ENCODE measurements at places on chromosomes 1 and 21.

DNA sequence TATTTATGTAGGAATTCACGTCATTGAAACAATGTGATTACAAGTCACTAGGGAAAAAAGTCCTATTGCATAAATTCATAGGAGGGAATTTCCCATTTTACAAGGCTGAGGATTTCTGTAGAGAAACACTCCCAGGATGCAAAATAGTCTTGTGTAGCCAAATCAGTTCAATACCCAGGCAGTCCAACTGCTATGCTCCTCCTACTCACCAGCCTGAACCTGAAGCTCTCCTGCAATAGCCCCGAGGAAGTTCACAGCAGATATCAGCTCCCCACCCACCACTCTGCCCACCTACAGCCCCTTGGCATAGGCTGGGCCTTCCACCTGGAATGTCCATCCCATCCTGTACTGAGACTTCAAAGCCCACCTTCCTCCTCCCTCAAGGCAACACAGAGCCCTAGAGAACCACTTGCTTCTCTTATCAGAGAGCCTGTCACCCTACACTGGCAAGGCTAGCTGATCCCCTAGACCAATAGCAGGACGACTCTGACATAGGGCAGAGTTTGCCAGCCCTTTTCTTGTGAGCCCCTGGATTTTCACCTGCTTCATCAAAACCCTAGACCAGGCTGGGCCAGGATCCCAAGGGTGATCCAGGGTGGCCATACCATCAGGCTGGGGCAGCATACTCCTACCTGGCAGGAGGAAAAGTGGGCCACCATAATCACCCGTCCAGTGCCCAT lies 1.5 kb downstream of the LSS start:
- DNase-seq, result peak; percentile 39

DNA sequence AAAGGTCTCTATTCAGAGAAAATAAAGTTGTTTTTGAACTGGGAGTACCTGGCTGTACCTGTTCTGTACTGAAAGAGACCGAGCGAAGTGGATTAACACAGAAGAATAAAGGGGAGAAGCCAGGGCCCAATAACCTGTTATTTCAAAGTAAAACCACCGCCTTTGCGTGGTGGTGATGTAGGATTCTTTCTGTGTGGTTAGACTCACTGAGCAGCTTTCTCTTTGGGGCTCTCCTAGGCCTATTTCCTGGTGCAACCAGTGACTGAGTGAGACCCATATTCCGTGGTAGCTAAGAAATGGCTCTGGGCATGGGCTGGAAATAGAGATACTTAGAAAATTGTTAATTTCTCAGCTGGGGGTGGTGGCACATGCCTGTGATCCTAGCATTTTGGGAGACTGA lies 99.9 kb downstream of the XCL2 start:
- no peak for DNase-seq

GRCh38 chr1:82995951-82996350 lies 1003.0 kb downstream of the TTLL7 start:
- no peak for DNase-seq

GRCh38 chr1:24004132-24004531 lies 24.0 kb upstream of the SRSF10 start:
- no peak for DNase-seq

DNA sequence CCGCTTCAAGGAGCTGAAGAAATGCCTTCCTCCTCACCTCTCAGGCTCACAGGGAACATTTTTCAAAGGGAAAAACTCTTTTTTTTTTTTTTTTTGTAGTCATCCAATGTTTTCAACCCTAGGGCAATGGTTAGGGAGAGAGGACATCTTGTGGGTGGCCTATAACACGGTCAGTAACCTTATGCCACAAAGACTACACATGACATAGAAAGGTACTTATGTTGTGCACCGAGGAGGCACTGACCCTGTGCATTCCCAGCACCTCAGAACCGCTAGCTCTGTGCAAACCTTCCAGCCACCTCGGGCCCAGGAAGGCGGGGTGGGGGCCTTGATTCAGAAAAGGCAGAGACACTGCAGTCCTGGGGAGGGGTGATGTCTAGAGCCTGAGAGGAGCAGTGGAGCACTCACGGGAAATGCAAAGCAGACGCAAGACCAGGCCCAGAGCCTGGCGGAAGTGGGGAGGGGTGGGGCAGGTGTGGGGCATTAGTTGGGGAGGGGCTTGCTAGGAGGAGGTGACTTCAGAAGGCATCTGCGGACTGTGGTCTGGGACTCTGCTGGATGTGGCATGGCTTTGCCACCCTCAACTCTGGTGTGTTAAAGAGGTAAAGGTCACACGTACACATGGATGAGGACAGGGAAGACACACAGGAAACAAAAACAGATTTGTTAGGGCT lies 68.6 kb downstream of the MDM4 start:
- DNase-seq, result peak; percentile 36

- peak; percentile 60 for DNase-seq
Observed at GRCh38 chr1:203289281-203289981, 15.9 kb upstream of the BTG2 start.

- no peak for DNase-seq
Observed at GRCh38 chr1:59015708-59016107, 231.9 kb upstream of the JUN start.

- DNase-seq, result peak; percentile 56
Observed at GRCh38 chr1:110011527-110012041, 22.8 kb upstream of the STRIP1 start.

DNA sequence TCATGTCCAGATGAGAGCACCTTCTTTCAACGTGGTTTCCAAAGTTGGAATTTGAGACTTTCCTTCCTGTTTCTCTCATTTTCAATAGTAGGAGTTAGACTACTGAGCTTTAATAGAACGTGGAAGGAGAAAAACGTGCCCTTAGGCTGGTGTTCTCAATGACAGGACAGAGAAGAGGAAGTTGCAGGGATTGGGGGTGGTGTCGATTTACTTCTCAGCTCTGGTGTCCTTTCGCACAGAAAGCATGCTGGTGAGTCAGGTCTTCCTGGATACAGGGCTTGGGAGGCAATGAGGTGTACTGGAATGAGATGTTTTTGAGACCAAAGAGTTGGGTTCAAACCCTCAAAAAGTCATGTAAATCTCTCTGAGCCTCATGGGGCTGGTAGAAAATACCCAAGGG lies 67.1 kb downstream of the HIVEP3 start:
- no peak for DNase-seq

- DNase-seq, result no peak
Observed at GRCh38 chr21:15480160-15480559, 249.6 kb upstream of the USP25 start.

DNA sequence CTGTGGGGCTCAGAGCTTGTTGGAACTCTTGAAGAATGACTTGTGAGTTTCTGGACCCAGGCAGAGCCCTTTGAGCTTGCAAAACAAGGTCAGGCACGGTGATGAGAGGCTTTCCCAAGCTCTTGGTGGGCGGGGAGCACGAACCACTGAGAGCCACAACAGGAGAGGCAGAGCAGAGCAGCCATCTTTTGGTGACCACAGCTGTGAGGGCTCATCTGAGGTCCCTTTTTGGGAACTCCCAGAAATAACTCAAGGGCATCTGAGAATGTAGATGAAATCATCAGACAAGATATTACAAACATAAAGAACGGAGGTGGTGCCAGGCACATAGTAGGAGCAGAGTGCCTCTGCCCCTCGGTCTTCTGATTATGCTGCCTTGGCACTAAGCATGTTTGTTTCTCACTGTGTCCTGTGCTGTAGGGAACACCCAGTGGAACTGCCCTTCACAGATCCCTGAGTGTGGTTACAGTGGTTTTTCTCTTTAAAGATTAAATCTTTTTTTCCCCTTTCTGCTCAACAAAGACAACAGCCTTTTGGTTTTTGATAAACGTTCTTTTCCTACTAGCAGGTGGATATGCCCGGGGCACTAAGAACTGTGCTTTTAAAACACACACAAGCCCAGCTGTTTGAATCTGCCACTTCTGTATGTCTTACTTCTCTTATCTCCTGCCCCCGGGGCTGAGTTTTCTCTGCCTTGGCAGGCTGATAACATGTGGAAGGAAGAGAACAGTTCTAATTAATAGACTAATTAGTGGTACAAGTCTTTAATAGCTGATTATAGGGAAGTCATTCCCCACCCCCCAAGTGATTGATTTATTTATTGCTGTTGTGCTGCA lies 37.7 kb downstream of the CD34 start:
- DNase-seq, result no peak

- no peak for DNase-seq
Observed at GRCh38 chr1:185467122-185467521, 150.1 kb upstream of the IVNS1ABP start.

DNA sequence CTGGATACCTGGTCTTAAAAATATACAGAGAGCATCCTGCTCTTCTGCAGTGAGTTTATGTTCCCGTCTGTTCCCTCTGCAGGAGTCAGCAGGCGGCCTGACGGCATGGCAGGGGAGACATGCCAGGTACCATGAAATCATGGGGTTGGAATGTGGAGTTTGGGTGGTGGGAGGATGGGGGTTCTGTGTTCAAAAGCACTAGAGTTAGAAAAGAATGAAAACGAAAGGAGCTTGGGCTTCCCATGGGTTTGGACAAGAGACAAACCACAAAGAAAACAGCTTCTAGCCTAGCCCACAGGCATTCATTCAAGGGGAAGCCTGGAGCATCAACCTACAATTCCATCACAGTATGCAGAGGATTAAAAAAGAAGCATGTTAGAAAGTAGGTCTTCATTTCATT lies 59.9 kb downstream of the WARS2 start:
- DNase-seq, result no peak

DNA sequence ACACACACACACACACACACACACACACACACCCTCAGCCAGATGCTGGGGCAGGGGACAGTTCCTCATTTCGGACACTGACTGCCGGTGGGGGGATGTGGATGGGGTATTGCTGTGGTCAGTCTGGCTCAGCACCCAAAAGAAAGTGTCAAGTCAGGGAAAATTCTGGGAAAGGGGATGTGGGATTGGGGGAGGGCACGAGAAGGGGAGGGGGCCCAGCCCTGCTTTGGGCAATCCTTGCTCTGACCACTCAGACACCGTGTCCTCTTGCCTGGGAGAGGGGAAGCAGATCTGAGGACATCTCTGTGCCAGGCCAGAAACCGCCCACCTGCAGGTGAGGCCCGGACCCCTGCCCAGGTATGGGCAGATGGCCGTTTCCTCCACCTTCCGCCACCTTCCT lies at the start of gene C1QC:
TSS of gene C1QC (plus strand) at position 253 of the 400 bp plus-strand sequence. CDS start 391 bp downstream, outside the sequence.
- DNase-seq, result no peak

DNA sequence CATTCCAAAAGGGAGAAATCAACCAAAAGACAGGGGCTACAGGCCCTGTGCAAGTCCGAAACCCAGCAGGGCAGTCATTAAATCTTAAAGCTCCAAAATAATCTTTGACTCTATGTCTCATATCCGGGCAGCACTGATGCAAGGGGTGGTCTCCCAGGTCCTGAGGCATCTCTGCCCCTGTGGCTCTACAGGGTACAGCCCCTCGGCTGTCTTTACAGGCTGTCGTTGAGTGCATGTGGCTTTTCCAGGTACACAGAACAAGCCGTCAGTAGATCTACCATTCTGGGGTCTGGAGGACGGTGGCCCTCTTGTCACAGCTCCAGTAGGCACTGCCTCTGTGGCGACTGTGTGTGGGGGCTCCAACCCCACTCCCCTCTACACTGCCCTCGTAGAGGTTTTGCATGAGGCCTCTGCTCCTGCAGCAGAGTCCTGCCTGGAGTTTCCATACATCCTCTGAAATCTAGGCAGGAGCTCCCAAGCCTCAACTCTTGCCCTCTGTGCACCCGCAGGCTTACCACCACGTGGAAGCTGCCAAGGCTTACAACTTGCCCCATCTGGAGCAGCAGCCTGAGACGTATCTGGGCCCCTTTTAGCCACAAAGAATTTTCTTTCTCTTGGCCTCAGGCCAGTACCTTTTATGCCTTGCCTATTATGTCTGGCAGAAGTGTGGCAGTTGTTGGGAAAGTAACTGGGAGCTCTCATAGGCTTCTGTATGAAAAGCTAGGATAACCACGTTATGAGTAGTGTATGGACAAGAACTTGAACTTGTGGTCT lies 52.5 kb downstream of the POU2F1 start:
- peak; percentile 98 for DNase-seq

DNA sequence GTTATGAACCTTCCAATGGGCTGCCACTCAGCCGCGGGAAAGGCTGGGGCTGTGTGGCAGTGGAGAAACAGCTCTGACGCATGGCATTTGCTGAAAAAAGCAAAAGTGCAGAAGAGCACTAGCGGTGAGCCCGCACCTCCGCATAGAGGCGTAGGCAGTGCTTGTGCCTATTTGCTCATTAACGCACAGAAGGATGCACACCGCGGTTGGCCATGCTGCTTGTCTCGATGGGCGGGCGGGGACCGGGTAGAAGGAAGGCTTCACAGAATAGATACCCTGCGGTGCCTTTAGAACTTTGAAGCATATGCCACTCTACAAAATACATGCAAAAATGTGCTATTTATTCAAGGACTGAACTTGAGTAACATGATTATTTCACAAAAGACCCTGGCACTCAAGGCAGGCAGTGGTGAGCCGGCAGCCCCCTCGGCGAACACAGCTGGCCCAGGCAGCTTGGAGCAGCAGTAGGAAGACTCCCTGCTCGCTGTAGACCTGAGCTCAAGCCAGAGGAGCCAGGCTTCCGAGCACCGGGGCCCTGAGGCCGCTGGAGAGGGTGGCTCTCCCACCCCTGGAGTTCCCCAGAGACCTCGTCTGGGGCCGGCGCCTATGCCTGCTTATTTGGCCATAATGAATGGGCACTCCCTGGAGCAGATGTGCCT lies 71.5 kb downstream of the SIK1 start:
- no peak for DNase-seq

- peak; percentile 76 for DNase-seq
Observed at GRCh38 chr1:2543543-2544092, 12.6 kb upstream of the TNFRSF14 start.

- DNase-seq, result peak; percentile 75
Observed at GRCh38 chr1:53560581-53561502, 101.6 kb downstream of the DMRTB1 start.

DNA sequence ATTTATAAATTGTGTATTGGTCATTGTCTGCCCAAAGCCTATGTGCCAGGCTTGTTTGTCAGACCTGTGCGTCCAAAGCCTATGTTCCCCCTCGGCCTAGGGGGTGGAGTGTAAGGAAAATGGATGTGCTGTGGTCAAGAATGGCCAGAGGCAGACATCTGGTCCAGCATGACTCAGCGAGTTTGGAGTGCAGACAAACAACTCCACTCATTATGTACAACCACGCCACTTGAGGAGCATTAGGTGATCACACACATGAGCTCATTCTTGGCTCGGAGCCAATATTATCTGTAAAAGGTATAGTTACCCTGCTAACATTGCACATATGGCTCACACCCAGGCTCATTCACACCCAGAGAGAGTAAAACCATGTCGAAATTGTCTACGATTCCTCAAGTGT lies 1047.6 kb upstream of the ADGRL4 start:
- peak; percentile 90 for DNase-seq

- DNase-seq, result no peak
Observed at GRCh38 chr1:61978796-61979195, 215.9 kb upstream of the L1TD1 start.

DNA sequence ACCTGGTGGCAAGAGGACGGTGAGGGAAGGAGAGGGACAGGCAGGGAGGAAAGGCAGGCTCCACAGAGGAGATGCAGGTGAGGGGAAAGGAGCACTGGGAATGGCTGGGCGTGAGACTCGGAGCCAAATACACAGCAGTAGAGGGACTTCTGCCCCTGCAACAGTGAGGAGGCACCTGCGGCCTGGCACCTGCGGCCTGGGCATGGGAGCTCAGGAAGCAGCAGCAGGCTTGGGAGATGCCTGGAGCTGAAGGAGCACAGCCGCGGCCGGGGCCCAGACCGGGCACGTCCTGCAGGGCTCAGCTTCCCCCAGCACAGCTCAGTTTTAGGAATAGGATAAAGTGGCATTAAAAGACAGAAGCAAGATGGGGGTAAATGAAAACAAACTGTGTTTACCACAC lies 20.9 kb upstream of the TSPEAR start:
- DNase-seq, result no peak
